Glomerular endothelial cell (primary cell): ENCODE measurements at places on chromosomes 6 and 20. TPM values are rescaled to one million over a fixed set of nuclear protein-coding genes. Genes with fewer than 3 reads are reported as not detected.

UBE2J1 gene
- total RNA-seq: 68.4 and 68.7 TPM in 2 replicates

GOPC gene
- total RNA-seq: 24.1 and 27.3 TPM in 2 replicates

SDCBP2 gene
- 3.2 and 4.4 TPM in 2 replicates for total RNA-seq

BNIP5 gene
- total RNA-seq: not detected in 2 replicates

DNA sequence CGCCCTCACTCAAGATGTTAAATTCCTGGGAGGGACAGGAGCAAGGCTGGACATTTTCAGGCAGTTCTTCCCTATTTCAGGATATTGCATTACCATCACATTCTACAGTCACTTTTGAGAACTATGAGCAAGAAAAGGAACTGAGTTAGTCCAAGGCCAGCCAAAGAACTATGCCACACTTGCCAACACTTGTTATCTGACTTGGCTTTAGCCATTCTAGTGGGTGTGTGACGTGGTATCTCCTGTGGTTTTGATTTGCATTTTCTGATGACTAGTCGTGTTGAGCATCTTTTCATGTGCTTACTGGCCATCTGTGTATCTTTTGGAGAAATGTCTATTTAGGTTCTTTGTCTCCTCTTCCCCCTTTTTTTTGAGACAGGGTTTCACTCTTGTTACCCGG, 12.0 kb downstream of the XRN2 start:
- DNase-seq: no peak

DNA sequence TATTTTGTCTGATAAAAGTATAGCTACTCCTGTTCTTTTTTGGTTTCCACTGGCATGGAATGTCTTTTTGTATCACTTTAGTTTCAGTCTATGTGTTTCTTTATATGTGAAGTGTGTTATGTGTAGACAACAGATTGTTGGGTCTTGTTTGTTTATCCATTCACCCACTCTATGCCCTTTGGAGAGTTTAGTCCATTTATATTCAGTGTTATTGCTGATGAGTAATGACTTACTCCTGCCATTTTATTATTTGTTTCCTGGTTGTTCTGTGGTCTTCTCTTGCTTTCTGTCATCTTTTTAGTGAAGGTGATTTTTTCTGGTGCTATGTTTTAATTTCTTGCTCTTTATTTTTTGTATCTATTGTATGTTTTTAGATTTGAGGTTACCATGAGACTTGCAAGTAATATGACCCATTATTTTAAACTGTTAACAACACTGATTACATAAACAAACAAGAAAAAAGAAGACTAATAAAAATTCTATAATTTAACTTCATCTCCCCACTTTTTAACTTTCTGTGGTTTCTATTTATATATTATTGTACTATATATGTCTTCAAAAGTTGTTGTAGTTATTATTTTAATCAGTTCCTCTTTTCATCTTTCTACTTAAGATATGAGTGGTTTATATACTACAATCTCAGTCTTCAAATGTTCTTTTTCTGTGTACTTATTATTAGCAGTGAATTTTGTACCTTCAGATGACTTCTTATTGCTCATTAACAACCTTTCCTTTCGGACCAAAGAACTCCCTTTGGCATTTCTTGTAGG, 323.4 kb downstream of the BTBD9 start:
- DNase-seq: no peak

DNA sequence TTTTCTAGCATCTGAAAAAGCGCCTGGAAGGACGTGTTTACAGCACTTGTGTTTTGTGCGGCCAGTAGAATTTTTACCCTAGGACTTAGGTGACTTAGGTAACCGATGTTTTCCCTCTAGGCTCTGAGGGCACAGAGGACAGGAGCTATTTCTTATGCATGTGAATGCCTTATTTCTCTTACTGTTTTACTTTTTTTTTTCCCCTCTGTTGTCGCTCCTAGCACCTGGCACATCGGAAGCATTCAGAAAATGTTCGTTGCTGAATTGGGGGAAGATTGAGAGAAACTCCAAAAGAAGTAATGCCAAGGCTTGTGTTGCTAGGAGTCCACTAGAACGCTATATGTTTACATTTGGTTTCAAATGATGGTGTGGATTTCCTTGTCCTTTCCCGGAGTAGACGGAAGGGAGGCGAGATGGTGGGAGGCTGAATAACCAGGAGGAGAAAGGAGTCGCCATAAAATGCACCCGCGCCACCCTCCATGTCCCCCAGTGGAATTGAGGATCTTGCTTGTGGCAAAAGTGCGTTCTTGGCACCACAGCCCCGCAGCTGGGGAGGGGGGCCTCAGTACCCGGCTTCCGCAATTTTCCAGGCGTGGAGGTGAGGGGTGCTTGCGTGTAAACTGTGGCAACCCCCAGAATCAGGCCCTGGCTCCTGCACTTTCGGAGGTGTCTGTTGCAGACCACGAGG, 6.9 kb downstream of the OLIG3 start:
- DNase-seq: no peak

DNA sequence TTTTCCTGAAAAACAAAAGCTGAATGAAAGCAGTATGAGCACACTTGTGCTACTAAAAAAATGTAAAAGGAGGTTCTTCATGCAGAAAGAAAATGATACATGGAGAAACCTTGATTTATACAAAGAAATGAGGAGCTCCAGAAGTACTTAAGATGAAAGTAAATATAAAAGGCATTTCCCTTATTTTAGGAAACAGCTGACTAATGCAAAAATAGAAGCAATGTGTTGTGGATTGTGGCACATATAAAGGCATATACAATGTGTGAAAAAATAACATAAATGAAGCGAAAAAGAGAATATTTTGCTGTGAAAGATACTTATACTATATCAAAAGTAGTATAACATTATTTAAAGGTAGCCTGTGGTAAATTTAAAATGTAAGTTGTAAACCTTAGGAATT, 41.2 kb upstream of the PHIP start:
- DNase-seq: no peak

DNA sequence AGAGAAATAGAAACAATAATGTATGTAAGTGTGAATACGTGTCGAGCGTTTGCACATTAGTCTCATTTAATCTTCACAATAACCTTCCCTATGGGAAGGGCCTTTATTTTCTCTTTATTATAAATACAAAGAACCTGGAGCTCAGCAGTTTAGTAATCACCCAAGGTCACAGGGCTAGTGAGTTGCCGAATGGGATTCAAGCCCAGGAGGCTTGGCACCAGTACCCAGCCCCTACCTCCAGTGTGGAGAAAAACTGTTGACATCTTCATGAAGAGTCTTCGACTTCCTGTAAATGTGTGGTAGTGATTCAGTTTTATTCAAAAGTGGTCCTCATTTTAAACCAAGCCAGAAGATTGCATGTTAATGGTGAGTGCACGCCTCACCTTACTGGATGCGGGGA, 162.8 kb downstream of the SCML4 start:
- DNase-seq: no peak

GRCh38 chr6:153043719-153044118, 41.2 kb upstream of the MTRF1L start:
- no peak for DNase-seq

DNA sequence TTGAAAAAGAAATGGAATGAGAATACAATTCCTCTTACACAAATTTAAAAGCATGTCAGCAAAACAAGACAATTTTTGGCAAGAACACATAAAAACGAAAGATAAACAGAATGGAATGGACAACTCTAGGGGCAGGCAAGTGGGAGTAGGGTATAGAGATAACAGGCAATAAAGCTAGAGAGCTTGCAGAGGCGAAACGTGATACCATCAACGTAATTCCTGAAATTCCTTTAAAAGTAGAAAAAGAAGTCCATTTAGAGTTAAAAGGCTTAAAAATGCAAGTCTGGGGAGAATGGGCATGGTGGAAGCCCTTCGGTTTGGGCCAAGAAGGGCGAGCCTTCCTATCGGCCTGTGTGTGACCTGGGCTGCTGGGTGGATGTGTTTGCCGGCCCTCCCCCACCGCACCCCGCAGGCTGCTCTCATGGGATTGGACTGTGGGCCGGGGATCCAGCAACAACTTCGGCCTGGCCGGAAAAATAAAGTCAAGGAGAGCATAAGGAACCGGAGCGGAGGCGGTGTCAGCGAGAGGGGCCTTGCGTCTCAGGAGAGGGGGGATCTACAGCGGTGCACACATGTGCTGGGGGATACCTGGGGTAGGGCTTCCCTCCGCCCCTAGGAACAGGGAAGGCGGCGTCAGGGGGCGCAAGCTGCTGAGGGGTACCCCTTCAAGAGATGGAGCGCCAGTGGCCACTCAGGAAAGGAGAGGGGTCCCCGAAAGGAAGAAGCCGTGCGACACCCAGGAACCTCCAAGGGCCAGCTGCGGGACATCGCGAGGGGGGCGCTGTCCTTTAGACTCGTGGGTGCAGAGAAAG, 4.1 kb downstream of the TMEM239 start:
- no peak for DNase-seq

DNA sequence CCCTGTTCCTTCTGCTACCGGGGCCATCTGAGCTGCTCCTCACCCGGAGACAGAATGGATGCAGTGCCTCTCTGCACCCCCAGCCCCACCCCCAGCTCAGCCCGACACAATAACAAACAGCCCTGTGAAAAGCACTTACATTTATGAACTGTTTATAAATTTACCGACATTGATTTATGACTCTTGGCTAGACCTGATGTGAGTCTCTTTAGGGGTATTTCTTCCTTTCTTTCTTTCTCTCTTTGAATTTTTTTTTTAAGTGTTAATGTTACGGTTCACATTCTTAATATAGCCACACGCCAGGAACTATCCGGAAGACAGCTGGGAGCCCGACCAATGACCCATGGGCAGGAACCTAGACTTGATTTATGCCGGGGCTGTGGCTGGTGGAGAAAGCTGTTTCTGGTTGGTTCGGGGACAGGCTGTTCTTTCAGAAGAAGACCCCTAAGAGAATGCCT, 266.3 kb downstream of the CDC5L start:
- no peak for DNase-seq

- DNase-seq: no peak
Observed at GRCh38 chr6:15090145-15090579, 155.7 kb upstream of the JARID2 start.

GRCh38 chr6:84278321-84278998, 51.0 kb upstream of the CEP162 start:
- DNase-seq: no peak

DNA sequence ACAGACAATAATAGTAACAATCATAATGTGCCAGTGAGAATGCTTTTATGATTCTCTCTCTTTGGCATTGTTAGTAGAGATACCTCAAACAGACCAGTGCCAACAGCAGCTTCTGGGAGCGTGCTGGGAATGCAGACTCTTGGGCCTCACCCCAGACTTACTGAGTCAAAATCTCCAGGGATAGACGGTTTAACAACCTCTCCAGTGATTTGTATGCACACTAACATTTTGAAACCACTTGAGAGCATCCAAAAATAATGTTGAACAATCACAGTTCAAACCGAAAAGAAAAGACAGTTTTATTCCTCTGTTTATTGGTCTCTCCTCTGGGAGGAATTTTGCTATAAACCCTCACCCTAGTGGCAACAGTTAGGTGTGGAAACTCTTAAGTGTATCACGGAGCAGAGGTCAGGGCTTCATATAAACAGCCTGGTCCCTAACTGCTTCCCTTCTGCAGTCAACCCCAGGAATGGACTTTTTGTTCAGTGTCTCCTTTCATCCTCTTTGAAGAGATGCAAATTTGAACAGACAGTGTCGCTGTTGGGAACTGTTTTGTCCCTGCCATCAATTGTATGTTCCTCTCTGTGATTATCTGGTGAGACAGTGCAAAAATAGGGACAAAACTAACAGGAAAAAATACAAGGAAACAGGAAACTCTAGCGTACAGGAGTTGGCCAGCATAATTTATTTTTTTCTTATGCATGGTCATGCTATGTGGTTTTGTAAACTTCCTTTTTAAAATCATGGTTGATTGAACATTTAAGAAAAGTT, 162.4 kb upstream of the BTBD3 start:
- no peak for DNase-seq

DNA sequence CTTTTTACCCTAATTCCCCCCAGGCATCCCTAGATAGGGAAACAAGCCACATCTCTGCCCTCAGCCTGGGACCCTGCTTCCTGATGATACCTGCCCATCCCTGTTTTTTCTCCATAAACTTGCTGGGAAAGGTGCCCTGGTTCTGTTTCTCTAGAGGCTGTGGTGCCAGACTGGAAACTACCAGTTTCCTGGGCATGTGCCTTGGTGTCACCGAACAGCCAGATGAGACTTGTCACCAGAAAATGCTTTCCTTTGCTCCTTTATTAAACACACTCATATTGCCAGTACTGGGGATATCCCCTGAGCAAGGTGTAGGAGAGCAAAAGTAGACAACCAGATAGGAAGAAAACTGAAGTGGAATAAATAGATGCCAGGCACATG, 16.8 kb downstream of the SRSF3 start:
- no peak for DNase-seq

- DNase-seq: no peak
Observed at GRCh38 chr6:33746036-33746600, 587 bp downstream of the IP6K3 start.

GRCh38 chr6:20839630-20840029, 305.4 kb downstream of the CDKAL1 start:
- no peak for DNase-seq

DNA sequence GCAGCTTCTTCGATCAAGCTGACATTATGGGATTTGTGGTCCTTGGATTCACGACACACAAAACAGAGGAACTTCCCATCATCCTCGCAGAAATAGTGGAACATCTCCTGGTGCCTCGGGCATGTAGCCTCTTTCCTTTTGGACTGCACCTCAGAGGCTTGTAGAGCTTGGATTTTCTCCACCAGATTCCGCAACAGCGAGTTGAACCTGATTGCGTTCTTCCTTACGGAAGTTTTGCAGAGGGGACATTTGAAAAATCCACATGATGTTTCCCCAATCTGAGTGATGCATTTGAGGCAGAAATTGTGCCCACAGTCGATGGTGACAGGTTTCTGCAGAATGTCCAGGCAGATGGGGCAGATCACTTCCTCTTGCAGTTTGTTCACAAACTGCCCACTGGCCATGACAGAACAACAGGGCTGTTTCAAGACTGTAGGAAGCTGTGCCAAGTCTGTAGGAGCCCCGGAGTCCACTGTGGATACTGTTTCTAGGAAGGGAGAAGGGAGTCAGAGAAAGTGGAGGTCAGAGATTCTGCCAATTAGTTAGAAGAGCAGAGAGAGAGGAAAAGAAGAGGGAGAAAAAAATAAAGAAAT, 392 bp downstream of the TRIM31 start:
- no peak for DNase-seq
